ENCODE measurements at places on chromosomes 1 and 21.

GRCh38 chr1:22375601-22376000 lies 76.0 kb upstream of the ZBTB40 start:
- DNase-seq, result no peak

- DNase-seq, result no peak
Measured at GRCh38 chr1:196887515-196888239, at the start of gene CFHR4. TSS of gene CFHR4 (plus strand) at chr1:196888052. CDS start at chr1:196888151, 99 bp downstream.

DNA sequence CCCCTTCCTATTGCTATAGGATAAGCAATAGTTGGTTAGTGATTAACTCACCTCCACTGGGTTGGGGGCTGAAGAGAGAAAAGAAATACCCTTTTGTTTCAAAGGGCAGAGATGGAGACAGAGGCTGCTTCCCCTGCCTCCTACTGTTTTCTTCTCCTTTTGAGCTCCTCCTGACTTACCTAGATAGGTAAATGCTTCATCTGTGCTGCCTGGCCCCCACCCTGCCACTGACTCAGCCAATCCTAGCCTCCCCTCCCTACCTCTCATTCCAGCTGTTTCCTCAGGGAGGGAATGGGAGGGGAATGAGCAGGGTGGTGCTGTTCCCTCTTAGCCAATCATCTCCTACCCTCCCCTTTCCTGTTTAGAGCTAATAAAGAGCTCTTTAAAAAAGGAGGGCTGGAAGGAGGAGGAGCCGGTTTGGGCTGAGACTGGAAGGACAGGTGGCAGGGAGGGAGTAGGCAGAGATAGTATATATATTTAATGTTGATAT lies at the start of gene C1orf116:
Gene C1orf116, minus strand, starts transcription at position 229 of the 490 bp plus-strand sequence. CDS start 5,158 bp downstream, outside the sequence.
- DNase-seq, result no peak

- no peak for DNase-seq
Measured at GRCh38 chr1:56758135-56758534, 61.1 kb downstream of the FYB2 start.

DNA sequence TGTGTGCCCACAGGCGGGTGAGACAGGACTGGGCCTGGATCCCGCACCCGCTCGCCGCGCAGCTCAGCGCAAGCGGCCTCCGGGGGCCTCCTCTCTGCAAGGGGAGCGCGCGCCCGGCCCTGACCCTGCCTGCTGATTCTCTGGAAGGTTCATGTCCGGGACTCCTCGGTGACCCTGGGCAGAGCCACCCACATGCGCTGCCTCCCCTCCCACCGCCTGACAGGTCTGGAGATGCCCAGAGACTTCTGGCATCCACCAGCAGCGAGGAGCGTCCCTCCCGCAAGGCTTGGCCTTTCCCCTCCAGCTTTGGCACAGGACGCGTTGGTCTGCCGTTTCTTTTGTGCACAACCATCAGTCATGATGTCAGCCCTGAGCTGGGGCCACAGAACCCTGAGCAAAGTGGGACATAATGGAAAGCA lies 42.0 kb upstream of the COL6A2 start:
- no peak for DNase-seq

DNA sequence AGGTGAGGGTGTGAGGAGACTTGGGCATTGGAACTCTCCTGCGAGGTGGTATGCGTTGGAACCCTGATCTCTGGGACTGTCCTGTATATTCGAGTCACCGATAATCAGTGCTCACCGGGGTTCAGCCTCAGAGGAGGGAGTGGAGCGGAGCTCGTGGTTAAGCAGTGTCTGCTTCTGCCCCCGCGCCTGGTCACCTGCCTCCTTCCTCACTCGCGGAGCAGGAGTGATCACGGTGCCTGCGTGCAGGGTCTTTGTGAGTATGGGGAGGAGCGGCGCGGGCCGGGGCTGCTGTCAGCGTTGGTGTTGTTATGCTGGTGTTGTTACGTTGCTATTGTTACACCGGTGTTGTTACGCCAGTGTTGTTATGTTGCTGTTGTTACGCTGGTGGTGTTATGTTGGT lies 23.3 kb downstream of the H6PD start:
- no peak for DNase-seq

DNA sequence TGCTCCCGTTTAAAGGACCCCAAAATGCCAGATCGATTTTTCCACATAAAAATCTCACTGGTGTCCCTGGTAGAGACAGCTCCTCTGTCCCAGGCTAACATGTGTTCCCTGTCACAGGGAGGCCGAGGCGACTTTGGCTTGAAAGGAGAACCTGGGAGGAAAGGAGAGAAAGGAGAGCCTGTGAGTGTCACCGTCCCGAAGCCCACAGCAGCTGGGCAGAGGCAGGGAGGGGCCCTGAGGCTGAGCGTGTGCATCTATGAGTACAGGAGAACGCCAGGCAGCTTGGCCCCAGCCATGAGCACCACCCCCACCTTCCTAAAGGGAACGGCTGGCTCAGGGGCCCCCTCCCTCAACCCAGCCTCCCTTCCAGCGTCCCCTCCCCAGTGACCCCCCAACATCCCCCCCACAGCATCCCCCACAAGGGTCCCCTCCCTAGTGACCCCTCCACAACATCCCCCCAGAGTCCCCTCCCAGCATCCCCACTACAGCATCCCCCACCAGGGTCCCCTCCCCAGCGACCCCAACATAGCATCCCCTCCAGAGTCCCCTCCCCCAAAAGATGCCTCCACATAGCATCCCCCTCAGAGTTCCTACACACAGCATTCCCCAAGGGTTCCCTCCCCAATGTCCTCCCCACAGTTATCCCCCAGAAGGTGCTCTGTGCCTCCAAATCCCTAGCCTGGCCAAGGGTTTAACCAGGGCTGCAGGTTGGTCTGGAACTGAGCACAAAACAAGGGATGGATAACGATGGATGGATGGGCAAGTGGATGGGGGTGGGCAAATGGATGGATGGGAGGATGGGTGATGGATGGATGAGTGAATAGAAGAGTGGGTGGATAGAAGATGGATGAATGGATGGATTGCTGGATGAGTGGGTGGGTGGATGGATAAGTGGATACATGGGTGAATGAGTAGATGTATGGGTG lies 25.1 kb downstream of the COL6A2 start:
- no peak for DNase-seq

- no peak for DNase-seq
Measured at GRCh38 chr1:109786112-109786480, 22.4 kb upstream of the EPS8L3 start.

GRCh38 chr21:28770867-28771661 lies 221.6 kb downstream of the LTN1 start:
- DNase-seq, result no peak

GRCh38 chr1:110259770-110260169 lies 49.7 kb downstream of the KCNC4 start:
- no peak for DNase-seq

DNA sequence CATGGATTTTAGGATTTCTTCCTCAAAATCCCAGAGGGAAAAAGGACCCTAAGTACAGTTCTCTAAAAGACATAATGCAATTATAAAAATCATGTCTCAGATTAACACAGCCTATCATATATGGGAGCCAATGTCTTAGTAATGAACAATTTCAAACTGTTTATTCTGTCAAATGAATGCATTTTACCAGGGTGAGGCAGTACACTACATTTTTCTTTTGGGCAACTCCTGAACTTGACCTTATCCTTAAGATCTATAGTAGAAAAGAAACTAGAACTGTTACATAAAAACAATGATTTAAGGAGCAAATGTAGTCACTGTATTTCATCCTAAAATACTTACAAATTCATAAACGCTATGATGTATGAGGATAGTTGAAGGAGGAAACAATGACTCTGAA lies 226.3 kb upstream of the B3GALT2 start:
- no peak for DNase-seq

- no peak for DNase-seq
Measured at GRCh38 chr1:22888320-22889075, 84.2 kb downstream of the LACTBL1 start.

GRCh38 chr1:178397678-178398077 lies 99.1 kb downstream of the CLEC20A start:
- DNase-seq, result no peak

GRCh38 chr1:217088521-217089284 lies 365.5 kb upstream of the ESRRG start:
- DNase-seq, result no peak

DNA sequence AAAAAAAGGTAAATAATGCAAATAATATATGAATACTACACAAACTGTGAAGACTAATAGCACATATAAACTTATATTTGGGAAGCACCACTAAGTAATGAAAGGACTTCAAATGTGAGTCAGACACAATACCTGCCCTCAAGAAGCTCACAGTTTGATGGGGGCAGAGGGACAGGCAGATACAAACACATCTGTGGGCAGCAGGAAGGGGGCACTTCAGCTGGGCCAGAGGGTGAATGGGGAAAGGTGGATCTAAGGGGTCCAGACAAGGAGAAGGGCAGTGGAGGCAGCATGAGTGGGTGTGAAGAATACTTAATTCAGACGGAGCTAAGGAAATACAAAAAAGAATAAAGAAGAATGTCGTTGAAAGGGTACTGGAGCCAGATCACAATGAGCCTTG lies 114.2 kb downstream of the TGFBR3 start:
- no peak for DNase-seq

DNA sequence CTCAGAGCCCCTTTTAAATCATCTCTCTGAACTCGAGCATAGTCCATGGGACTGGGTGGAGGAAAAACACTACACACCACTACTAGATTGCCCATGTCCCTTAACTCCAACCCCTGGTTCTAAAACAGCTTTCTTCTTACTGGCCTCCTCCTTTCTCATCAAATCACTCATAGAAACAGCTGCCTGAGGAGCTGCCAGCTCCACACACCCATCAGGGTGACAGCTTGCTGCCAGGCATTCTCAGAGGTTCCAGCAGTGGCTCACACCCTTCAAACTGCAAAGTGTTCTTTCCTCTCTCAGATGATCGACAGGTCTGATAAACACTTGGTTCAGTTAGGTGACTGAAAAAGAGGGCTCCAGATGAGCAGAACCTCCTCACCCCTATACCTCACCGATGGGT lies 543.0 kb upstream of the PLXNA2 start:
- DNase-seq, result no peak

DNA sequence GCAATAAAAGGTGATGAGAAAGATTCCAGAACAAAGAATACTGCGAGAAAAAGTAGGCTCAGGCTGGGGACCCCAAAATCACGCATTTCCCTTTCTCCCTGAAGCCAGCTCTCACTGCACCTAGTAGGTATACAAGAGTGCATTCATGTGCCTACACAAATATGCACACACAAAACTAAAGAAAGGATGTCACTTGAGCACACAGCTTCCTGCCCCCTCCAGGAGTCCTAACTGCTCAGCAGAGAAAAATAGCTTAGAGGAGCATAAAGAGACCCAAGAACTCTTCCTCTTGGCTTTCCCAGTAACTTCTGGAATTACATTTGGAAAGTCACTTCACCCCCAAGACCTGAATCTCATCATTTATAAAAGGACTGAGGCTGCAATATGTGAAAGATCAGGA lies 38.0 kb downstream of the JAK1 start:
- no peak for DNase-seq
